Body of pancreas (tissue), 4 donors: ENCODE measurements at places on chromosomes 5 and 9. TPM values are rescaled to one million over a fixed set of nuclear protein-coding genes. Genes with fewer than 3 reads are reported as not detected.

DNA sequence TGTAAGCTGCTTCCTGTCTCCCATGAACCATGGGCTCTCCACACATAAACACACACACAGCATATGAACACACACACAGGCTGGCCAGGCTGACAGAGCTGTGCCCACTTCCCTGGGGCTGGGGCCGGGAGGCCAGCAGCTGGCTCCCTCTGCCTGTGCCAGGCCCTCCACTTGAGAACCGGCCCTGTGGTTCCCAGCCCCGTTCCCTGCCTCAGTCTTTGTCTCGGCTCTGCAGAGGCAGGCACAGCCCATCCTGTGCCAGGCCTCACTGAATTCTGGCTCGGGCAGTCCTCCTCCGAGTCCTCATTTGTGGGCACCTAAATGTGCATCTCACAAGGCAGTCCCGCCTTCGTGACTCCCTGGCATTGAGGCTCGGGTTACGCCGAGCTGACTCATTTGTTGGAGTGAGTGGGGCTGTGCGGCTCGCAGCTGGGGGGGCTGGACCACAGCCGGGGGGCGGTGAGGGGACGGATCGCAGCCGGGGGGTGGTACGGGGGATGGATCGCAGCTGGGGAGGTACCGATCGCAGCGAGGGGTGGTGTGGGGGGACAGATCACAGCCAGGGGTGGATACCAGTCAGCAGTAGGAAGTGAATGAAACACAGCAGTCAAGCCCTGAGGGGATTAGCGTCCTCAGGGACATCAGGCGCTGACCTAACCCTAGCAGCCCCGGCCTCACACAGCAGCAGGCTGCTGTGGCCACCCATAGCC lies 72.3 kb downstream of the PSMB7 start:
- peaks cover 11% of the 10 kb centered on the region for H3K36me3 ChIP-seq
- no peak overlapping the region for H3K4me3 ChIP-seq
- no peak for DNase-seq
- H3K27me3 ChIP-seq = no peaks in the 10 kb centered on the region
- H3K4me1 ChIP-seq = no peaks in the 10 kb centered on the region

GRCh38 chr9:90032296-90033027 lies 427.6 kb downstream of the GADD45G start:
- no peak overlapping the region for H3K4me3 ChIP-seq
- H3K27ac ChIP-seq = no peak overlapping the region
- H3K36me3 ChIP-seq = no peaks in the 10 kb centered on the region
- H3K27me3 ChIP-seq = no peaks in the 10 kb centered on the region
- DNase-seq = no peak

DNA sequence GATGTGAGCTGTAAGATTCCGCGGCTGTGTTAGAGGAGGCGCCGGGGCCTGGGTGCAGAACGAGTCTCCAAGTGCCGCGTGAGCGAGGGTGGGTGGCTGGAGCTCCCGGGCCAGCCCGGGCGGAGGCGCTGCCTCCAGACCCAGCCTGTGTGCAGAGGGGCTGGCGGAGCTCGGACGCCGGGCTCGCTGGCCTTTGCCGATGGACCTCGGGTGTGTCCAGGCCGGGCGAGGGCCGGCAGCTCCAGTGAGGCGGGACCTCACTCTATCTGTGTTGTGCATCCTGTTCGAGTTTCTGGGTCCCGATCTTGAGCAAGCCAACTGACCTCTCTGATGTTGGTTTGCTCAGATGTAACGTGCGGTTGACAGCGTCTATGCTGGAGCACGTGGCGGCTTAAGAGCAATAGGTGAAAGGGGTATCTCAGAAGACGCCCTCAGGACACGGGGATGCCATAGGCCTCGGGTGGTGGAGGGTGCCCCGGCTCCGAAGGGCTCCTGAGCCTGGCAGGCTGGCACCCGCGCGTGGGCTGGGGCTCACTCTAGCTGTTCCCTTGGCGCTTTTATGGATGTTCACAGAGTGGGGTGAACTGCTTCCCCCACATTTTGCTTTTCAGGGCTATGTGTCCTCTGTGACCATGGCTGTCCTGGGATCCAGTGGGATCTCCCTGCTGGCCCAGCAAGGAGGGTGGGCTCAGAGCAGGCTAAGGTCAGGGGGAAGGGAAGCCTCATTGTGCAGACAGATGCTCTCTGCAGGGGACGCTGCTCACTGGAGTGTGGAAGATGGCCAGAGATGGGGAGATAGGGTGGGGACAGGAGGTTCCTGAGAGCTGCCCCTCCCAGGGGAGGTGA lies 69.8 kb downstream of the MRPL36 start:
- peak; percentile 8 for DNase-seq
- H3K4me1 ChIP-seq = no peaks in the 10 kb centered on the region
- H3K36me3 ChIP-seq = no peaks in the 10 kb centered on the region
- no peak overlapping the region for H3K4me3 ChIP-seq
- H3K27me3 ChIP-seq = no peaks in the 10 kb centered on the region

SPATA31C1 gene
- not detected for total RNA-seq

INSL4 gene
- not detected for total RNA-seq
